ENCODE measurements at places on chromosomes 12 and 14.

GRCh38 chr12:39440781-39441180 lies 2.1 kb downstream of the KIF21A start:
- H3K27ac ChIP-seq = no peak overlapping the region
- DNase-seq = no peak
- H3K4me3 ChIP-seq = peak overlapping the region; percentile 19
- peaks cover 20% of the 10 kb centered on the region for H3K4me1 ChIP-seq
- H3K36me3 ChIP-seq = no peaks in the 10 kb centered on the region

DNA sequence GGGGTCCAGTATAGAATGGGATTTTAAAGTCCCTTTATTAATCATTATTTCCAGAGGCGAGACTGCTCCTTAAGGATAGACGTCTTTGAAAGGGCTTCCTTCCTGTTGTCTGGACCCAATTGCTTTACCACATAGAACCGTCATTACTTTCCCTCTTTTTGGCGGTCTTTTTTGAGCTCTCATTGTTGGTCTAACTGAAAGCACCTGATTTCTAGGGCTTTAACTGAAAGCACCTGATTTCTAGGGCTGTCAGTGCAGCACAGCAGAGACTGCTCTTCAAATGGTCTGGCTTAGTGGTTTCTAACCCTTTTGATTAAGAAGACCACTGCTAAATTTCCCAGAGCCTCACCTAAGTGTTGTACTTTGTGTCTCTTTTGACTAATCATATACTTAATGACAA lies 95.8 kb downstream of the PRKCH start:
- H3K27ac ChIP-seq = peak overlapping the region; percentile 81
- no peak for DNase-seq
- H3K4me3 ChIP-seq = peak overlapping the region; percentile 54
- peaks cover 1% of the 10 kb centered on the region for H3K4me1 ChIP-seq
- H3K36me3 ChIP-seq = peaks cover 55% of the 10 kb centered on the region

- H3K4me1 ChIP-seq = peaks cover 13% of the 10 kb centered on the region
- no peak overlapping the region for H3K27ac ChIP-seq
- peaks cover 3% of the 10 kb centered on the region for H3K27me3 ChIP-seq
- DNase-seq = no peak
- no peaks in the 10 kb centered on the region for H3K36me3 ChIP-seq
Measured at GRCh38 chr14:71212093-71212492, 304.8 kb downstream of the PCNX1 start.

- peaks cover 50% of the 10 kb centered on the region for H3K27me3 ChIP-seq
- H3K27ac ChIP-seq = no peak overlapping the region
- no peak overlapping the region for H3K4me3 ChIP-seq
- peaks cover 2% of the 10 kb centered on the region for H3K36me3 ChIP-seq
- no peak for DNase-seq
Measured at GRCh38 chr12:107311682-107312081, 218.3 kb upstream of the CRY1 start.

DNA sequence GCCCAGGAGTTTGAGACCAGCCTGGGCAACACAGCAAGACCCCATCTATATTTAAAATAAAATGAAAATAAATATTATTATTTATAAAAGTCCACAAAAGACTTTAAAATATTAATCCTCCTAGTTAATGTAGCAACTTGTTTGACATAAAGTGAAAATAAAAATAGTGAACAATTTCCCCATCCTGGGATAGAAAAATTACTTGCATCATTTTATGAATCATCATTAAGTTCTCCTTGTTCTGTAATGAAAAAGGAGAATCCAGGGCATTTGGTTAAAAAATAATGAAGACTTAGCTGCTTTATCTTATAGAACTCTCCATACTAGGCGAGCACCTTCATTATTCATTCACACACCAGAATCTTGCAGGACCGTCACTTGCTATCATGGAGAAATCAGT lies 66.1 kb downstream of the ELK3 start:
- H3K4me1 ChIP-seq = peaks cover 5% of the 10 kb centered on the region
- H3K4me3 ChIP-seq = no peak overlapping the region
- peaks cover 43% of the 10 kb centered on the region for H3K36me3 ChIP-seq
- no peaks in the 10 kb centered on the region for H3K27me3 ChIP-seq

GRCh38 chr14:56759633-56760032 lies 50.6 kb downstream of the OTX2 start:
- no peaks in the 10 kb centered on the region for H3K27me3 ChIP-seq
- no peaks in the 10 kb centered on the region for H3K36me3 ChIP-seq
- no peaks in the 10 kb centered on the region for H3K4me1 ChIP-seq
- H3K27ac ChIP-seq = no peak overlapping the region

DNA sequence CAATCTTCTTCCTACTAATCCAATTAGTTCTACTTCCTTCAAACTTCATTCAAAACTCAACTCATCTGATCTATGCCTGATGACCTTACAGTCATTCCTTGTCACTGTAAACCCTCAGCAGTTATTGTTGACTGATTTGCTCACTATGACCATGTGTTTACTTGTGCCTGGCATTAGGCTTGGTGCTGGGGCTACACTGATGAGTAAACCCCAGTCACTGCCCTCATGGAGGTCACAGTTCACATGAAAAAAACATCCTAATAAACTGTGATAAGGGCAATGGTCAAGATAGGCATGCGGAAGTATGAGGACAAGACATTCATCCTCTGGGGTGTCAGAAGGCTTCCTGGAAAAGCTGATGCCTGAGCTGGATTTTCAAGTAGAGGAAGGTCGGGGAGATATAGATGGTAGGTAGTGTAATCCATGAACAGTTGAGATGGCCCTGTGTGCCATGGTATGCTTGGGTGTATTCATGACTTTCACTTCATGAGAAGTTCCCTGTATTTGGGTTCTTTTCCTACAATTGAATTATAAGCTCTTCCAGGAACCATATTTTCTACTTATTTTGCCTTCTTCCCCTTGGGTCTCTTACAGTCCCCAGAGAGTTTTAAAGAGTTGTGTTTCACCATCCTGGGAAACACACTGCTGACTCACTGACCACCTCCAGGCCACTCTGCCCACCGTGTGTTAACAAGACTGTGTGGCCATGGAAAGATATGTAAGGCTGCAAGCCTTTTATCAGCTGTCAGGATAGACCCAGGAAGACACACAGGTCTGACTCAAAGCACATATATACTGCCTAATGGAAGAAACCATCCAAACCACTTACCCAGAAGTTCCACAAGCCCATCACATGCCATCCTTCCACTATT lies 38.7 kb upstream of the DUSP6 start:
- H3K27ac ChIP-seq = no peak overlapping the region
- no peak for DNase-seq
- H3K36me3 ChIP-seq = peaks cover 2% of the 10 kb centered on the region
- no peak overlapping the region for H3K4me3 ChIP-seq
- H3K4me1 ChIP-seq = peaks cover 17% of the 10 kb centered on the region

- DNase-seq = no peak
- peaks cover 7% of the 10 kb centered on the region for H3K36me3 ChIP-seq
- H3K27me3 ChIP-seq = no peaks in the 10 kb centered on the region
- H3K4me3 ChIP-seq = no peak overlapping the region
- no peak overlapping the region for H3K27ac ChIP-seq
- H3K4me1 ChIP-seq = peaks cover 5% of the 10 kb centered on the region
Measured at GRCh38 chr12:28378736-28379135, 188.5 kb downstream of the CCDC91 start.

GRCh38 chr14:90760078-90760444 lies 56.2 kb downstream of the TTC7B start:
- H3K36me3 ChIP-seq = peaks cover 5% of the 10 kb centered on the region
- H3K4me3 ChIP-seq = no peak overlapping the region
- H3K27me3 ChIP-seq = peaks cover 32% of the 10 kb centered on the region

DNA sequence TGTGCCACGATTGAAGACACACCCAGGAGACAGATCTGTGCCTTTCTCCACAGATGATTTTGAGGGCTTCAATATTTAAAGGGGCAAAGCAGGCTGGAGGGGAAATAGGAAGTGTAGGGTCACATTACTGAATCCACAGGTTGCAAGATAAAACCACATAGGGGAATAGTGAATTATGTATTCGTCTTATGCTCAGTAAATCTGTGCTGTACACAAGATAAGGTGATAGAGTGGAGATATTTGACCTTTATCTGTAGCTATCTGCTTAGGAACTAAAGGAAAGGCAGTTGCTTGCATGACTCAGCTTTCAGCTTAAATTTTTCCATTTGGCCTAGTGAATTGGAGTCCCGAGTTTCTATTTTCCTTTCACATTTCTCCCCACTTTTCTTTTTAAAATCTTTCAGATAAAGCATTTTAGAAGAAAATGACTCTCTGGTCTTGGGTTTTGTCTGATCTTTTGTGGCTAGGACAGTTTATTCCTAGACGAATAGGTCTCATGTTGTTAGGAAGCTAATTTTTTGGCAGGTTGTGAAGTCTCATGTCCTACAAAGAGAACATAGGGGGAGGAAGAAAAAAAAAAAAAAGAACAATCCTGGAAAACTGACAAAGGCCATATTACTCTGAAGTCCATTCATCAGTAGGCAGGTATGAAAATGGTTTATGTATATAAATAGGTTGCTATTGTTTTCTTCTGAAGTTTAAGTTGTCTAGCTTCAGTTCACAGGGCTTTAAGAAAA lies 55.4 kb downstream of the FBXO33 start:
- no peak for DNase-seq
- no peak overlapping the region for H3K4me3 ChIP-seq
- H3K36me3 ChIP-seq = no peaks in the 10 kb centered on the region
- no peak overlapping the region for H3K27ac ChIP-seq

DNA sequence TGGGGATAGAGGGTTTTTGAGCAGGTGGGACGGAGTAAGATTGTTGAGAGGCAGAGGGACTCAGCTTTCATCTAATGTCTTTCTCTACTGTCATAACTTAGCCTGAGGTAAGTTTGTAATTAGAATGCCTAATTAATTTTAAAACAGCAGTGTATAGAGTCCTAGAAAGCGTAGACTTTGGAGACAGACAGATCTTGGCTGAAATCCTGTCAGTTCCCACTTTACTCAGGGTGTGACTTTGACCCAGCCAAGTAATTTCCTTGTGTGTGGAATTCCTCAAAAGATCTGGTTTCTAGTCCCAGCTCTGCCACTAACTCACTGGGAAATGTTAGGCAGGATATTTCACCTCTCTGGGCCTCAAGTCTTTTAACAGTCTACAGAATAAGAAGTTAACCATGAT lies 74.3 kb downstream of the SLC25A21 start:
- no peak for DNase-seq
- H3K27ac ChIP-seq = no peak overlapping the region
- no peaks in the 10 kb centered on the region for H3K36me3 ChIP-seq
- H3K4me1 ChIP-seq = no peaks in the 10 kb centered on the region

GRCh38 chr12:100075598-100075997 lies 67.1 kb downstream of the BLTP3B start:
- H3K27me3 ChIP-seq = no peaks in the 10 kb centered on the region
- H3K36me3 ChIP-seq = peaks cover 43% of the 10 kb centered on the region
- no peak for DNase-seq
- H3K4me3 ChIP-seq = no peak overlapping the region
- H3K27ac ChIP-seq = no peak overlapping the region
- no peaks in the 10 kb centered on the region for H3K4me1 ChIP-seq

GRCh38 chr14:72808564-72808963 lies 85.3 kb downstream of the DPF3 start:
- peaks cover 4% of the 10 kb centered on the region for H3K27me3 ChIP-seq
- no peak for DNase-seq
- H3K36me3 ChIP-seq = peaks cover under 1% of the 10 kb centered on the region
- H3K4me3 ChIP-seq = no peak overlapping the region
- no peak overlapping the region for H3K27ac ChIP-seq

DNA sequence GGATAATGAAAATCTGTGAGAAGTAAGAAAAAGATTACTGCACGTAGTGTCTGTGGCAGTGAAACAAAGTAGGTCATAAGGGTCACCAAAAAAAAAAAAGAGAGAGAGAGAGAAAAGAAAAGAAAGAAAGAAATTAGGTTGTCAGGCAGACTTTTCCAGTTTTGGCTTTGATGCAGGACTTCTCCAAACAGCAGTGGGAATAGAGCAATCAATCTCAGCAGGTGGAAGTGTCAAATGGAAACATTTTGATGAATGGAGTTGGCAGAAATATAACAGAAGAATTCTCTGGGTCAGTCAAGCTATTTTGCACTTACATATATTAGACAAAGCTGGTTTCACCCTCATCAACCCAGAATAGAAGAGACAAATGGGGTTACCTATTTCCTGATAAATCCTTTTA lies 745.8 kb downstream of the SLC6A15 start:
- H3K27me3 ChIP-seq = no peaks in the 10 kb centered on the region
- H3K27ac ChIP-seq = no peak overlapping the region
- no peak for DNase-seq
- H3K4me3 ChIP-seq = no peak overlapping the region
- H3K4me1 ChIP-seq = no peaks in the 10 kb centered on the region
- no peaks in the 10 kb centered on the region for H3K36me3 ChIP-seq

GRCh38 chr12:39275846-39276245 lies 167.1 kb downstream of the KIF21A start:
- H3K36me3 ChIP-seq = no peaks in the 10 kb centered on the region
- no peak for DNase-seq
- H3K27me3 ChIP-seq = peaks cover 13% of the 10 kb centered on the region
- H3K4me3 ChIP-seq = no peak overlapping the region
- H3K27ac ChIP-seq = no peak overlapping the region

- no peak overlapping the region for H3K4me3 ChIP-seq
- H3K27me3 ChIP-seq = no peaks in the 10 kb centered on the region
- H3K4me1 ChIP-seq = no peaks in the 10 kb centered on the region
- no peak overlapping the region for H3K27ac ChIP-seq
- H3K36me3 ChIP-seq = no peaks in the 10 kb centered on the region
- DNase-seq = no peak
Measured at GRCh38 chr12:87160848-87161601, 868.2 kb downstream of the C12orf50 start.

GRCh38 chr12:54840244-54840865 lies 14.0 kb upstream of the MUCL1 start:
- H3K4me1 ChIP-seq = no peaks in the 10 kb centered on the region
- H3K4me3 ChIP-seq = no peak overlapping the region
- H3K27me3 ChIP-seq = peaks cover 13% of the 10 kb centered on the region
- H3K27ac ChIP-seq = no peak overlapping the region
- no peak for DNase-seq
- no peaks in the 10 kb centered on the region for H3K36me3 ChIP-seq
